ENCODE measurements at places on chromosomes 1 and 21.
A peak's percentile ranks its signal among the peaks of the same experiment; 100 is the strongest.

- no peak for DNase-seq
Observed at GRCh38 chr1:11422686-11423085, 56.3 kb upstream of the DISP3 start.

GRCh38 chr1:111886741-111887140 is 102.7 kb downstream of the KCND3 start:
- DNase-seq = no peak

DNA sequence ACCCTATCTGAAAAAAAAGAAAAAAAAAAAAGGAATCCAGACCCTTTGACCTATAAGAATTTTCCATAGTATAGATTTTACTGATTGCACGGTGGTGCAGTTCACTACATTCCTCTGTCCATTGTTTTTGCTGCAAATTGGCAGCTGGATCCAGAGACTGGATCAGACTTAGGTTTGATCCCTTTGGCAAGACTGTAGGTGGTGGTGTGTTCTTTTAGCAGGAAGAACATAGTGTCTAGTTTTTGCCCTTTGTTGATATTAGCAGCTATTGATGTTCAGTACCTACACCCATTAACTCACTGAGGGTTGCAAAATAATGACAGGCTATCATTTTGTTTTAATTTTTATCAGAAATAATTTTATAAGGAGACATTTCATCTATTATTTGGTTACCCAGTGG is 37.1 kb downstream of the OSBPL9 start:
- no peak for DNase-seq

- no peak for DNase-seq
Observed at GRCh38 chr1:225921734-225922709, 2.0 kb downstream of the PYCR2 start.

- no peak for DNase-seq
Observed at GRCh38 chr1:76585980-76586674, 281.2 kb upstream of the ST6GALNAC5 start.

GRCh38 chr21:38355992-38356781 is 99.4 kb downstream of the KCNJ15 start:
- peak; percentile 77 for DNase-seq

DNA sequence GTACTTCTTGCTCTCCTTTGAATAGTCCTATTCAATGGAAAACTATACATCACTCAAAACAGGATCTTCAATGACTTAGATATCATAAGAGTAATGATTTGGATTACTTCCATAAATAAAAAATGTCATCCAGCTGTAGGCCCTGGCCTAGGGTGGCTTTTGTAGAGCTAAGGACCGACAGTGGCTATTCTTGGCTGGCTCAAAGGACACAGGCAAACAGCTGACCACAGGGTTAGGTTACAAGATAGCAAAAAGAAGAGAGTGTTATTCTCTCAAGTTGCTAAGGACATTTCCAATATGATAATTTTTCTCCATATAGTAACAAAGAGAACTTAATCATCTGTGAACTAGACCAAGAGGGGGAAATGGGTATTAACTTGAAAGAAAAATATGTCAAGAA is 495.1 kb downstream of the PLPP3 start:
- no peak for DNase-seq

GRCh38 chr1:15120251-15120945 is 33.1 kb upstream of the TMEM51 start:
- DNase-seq = no peak

- no peak for DNase-seq
Observed at GRCh38 chr1:21794656-21795055, 11.7 kb upstream of the USP48 start.

DNA sequence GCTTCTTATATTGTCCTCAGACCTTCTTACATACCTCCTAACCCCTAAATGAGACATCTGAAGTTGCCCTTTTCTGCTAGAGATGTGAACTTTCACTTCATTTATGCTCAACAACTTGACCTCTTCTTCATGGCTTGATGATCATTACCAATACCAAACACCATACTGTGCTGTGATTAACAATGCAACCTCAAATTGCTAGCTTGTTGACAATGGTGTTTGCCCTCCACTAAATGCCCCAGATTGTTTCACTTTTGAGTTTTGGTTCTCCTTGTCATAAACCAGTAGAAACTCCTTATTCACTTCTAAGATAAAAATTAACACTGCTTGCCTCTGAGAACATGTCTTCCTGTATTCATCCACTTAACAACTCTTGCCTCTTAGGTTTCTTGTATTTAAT is 5.6 kb downstream of the JAK1 start:
- DNase-seq = no peak

- DNase-seq = peak; percentile 5
Observed at GRCh38 chr21:42554251-42554961, 40.8 kb downstream of the SLC37A1 start.

GRCh38 chr1:89802841-89803240 is 18.0 kb upstream of the LRRC8D start:
- DNase-seq = no peak

DNA sequence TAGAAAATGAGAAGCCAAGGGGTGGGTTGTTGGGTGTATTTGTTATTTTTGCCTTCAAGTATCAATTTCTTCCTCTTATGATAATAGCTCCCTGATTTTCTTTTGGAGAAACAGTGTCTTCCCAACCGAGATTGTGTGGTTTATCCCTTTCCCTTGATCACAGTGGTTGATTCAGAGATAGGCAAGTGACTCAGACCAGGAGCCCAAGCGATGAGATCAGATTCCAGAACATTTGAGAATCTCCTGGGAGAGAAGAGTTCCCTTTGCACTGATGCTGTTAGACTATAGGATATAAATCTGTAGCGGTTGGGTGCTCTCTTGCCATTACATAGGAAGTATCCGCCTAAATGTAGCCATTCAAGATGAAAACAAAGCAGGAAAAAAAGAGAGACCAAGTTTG is 90.1 kb upstream of the WDR26 start:
- DNase-seq = no peak

DNA sequence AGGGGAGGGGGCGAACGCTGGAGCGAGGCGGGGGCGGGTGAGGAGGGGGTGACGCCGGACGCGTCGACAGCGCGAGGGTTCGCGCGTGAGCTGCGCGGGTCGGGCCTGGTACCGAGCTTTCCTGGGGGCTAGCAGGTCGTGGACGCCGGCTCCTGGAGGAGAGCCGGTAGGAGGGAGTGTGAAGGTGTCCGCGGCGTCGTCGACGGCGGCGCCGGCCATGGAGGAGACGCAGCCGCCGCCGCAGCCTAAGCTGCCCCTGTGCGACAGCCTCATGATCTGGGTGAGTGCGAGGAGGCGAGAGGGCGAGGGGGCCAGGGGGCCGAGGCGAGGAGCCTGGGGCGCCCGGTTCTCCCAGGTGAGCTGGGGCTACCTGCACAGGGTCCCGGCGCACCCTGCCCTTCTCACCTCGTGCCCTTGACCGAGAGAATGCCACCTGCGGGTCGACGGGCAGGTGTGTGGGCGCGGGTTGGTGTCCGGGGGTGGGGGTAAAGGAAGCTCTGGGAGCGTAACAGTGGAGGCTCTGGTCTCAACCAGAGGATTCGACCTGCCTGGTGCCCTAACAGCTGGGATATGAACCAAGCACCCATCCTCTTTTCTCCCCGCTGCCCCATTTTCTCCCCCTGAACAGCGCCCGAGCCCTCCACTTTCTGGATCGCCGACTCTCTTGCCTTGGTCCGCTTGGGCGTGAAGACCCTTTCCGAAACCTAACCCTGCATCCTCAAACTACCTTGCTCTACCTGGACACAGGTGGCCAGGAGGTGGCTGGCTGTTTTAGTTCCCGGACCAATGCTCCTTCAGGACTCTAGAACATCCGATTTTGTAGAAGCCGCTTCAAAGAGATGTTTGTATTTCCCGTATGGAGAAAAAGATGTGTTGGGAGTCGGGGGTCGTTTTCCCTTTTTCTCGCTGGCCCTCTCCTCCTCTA is at the start of gene HOOK1:
Gene HOOK1, plus strand, starts transcription at position 49 of the 925 bp plus-strand sequence. Its CDS starts 169 bp downstream, at position 218.
- DNase-seq = no peak

DNA sequence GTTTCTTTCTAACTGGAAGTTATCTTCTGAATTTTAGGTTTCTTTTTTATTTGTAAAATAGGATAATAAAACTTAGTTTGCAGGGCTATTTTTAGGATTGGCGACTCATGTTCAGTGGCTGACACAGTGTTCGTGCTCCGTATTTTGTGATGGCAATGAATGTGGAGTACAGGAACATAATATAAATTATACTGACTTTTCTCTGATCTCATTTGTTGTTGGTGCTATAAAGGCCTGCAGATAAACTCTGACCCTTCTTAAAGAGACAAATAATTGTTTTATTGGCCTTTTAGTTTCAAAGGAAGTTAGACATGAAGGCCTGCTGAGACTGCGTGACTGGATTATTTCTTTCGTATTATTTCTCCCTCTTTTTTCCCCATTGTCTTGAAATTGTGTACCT is 339.6 kb downstream of the PDE4B start:
- DNase-seq = no peak

DNA sequence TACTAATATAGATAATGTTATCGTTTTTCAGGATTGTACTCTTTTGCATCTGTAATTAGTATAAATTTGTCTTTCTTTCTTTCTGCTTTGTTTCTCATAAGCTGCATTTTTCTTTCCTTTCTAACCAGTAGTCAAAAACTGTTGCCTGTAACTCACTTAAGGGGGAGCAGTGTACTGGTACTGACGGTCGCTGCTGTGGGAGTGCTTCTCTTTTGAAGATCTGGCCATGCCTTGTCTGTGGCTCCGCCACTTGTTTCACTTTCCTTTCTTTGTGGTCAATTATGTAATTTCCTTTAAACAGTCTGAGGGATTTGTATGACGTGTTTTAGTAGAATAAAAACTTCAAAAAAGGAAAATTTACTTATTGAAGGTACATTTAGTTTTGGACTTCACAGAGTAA is 37.0 kb downstream of the MIA3 start:
- peak; percentile 64 for DNase-seq

- no peak for DNase-seq
Observed at GRCh38 chr21:38319781-38320180, 63.0 kb downstream of the KCNJ15 start.

GRCh38 chr1:3821447-3821846 is 25.1 kb upstream of the LRRC47 start:
- no peak for DNase-seq

DNA sequence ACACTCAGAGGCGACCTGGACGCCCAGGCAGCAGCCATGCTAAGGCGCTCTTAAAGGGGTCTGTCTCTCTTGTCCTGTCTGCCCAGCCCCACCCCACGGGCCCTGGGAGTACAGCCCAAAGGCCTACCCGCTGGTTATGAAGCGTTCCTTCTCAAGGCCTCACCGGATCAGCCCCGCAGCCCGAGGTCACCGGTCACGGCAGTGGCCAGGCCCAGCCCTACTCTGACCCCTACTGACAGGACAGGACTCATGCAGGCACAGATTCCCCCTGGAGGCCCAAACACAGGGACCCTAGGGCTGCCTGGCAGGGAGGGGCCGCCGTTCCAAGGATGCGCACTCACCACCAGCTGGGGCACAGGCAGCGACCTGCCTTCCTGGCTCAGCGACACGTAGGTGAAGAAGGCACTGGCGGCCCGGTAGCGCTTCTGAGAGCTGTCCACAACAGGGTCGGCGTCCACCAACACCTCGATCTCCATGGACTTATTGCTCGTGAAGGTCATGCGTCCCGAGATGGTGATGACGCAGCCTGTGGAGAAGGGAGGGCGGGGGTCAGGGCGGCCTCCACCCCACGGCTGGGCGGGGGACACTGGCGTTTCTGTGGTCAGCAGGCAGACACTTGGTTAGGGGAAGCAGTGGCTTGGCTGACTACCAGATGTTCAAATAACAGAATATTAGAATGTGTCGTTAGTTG is 20.0 kb upstream of the GPR153 start:
- no peak for DNase-seq

- no peak for DNase-seq
Observed at GRCh38 chr1:94773296-94773809, 46.8 kb upstream of the SLC44A3 start.

DNA sequence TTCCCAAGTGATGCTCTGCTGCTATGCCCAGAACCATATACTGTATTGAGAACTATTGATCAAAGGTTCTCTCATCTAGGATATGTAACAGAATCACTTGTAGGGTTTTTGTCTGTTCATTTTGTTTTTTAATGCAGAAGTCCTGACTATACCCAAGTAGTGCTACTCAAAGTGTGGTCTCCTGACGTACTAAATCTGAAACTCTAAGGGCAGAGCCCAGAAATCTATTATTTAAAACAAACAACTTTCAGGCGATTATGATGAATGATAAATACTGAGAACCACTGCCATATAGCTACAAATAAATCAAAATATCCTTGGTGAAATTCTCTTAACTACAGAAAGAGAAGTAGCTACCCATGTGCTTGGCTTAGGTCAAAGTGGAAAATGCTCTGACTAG is 10.1 kb downstream of the ZZZ3 start:
- DNase-seq = no peak

Data from activated T-cell treated with anti-CD3 and anti-CD28 coated beads, Interleukin-2, amount 50 U/mL, for 1 hour (primary cell).